Activated CD4-positive, alpha-beta T cell treated with anti-CD3 and anti-CD28 coated beads, Interleukin-10, Interleukin-2, amounts not matched to agents 100 ng/mL and 50 ng/mL, durations not matched to agents 16 hours and 8 hours (primary cell): ENCODE measurements at places on chromosomes 2 and 18.

- no peak for DNase-seq
Measured at GRCh38 chr18:13191779-13192178, 26.8 kb upstream of the LDLRAD4 start.

DNA sequence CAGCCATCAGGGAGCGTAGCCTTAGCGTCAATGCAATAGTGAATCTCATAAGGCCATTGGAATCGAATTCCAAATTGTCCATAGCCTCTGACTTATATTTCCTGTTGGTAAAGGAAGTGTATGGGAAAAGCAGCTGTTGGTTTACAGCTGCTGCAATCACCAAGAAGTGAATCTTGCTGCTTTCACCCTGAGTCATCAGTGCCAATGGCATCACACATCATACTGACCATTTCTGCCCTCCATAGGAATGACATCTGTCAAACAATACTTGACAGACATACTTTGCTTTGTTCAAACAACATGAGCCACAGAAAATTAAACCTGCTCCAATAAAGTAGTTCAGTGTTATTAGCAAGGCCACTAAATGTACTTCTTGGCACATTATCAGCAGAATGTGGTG is 111.2 kb upstream of the KLHL29 start:
- DNase-seq = no peak

GRCh38 chr2:30915486-30915885 is 108.2 kb upstream of the CAPN13 start:
- no peak for DNase-seq

DNA sequence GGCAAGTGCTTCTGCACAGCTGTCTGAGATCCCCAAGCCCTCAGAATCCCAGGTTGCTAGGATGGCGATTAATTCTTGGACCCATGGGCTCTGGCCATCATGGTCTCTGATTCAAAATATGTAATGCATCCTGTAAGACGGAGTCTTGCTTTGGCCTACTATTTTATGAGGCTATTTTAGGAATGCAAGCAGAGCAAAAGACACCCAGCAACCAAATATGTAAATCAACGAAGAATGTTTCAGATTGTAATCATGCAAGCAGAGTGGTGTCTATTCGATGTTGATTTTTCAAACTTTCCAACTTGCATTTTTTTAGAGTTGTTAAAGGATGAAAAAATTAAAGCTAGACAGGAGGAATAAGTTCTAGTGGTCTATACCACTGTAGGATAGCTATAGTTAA is 154.8 kb downstream of the COL6A3 start:
- no peak for DNase-seq

DNA sequence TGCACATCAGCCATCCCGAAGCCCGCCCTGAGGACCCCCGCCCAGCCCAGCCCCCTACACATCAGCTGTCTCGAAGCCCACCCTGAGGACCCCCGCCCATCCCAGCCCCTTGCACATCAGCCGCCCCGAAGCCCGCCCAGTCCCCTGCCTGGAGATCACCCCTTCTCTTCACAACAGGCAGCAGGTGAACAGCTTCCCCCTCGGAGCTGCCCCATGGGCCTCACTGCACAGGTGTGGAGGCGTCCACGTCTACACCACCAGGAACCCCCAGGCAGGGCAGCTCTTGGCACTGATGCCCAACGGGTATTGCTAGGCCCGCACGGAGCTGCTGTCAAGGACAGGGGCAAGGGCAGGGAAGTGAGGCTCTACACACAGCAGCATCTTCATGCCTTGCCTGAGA is 137.6 kb downstream of the HDAC4 start:
- no peak for DNase-seq

- DNase-seq = no peak
Measured at GRCh38 chr2:110124939-110125691, 9.5 kb upstream of the MALL start.

- DNase-seq = no peak
Measured at GRCh38 chr2:112087346-112088020, 32.4 kb downstream of the TMEM87B start.

GRCh38 chr2:68438455-68439303 is 28.4 kb downstream of the FBXO48 start:
- no peak for DNase-seq

DNA sequence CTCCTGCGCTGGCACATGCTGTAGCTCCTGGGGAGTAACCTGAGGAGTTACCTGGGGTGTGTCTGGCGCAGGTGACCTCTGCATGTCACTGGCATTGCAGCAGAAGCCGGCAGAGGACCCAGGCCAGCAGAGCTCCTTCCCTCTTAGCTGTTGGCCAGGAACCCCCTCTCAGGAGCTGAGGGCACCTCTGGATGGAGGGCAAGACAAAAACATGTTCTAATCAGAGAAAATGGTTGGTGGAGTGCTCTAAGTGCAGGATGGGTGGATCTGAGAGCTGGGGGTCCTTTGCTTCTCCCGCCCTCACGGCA is 44.9 kb upstream of the SNTG2 start:
- no peak for DNase-seq

- no peak for DNase-seq
Measured at GRCh38 chr18:44632469-44633145, 48.1 kb upstream of the SETBP1 start.

DNA sequence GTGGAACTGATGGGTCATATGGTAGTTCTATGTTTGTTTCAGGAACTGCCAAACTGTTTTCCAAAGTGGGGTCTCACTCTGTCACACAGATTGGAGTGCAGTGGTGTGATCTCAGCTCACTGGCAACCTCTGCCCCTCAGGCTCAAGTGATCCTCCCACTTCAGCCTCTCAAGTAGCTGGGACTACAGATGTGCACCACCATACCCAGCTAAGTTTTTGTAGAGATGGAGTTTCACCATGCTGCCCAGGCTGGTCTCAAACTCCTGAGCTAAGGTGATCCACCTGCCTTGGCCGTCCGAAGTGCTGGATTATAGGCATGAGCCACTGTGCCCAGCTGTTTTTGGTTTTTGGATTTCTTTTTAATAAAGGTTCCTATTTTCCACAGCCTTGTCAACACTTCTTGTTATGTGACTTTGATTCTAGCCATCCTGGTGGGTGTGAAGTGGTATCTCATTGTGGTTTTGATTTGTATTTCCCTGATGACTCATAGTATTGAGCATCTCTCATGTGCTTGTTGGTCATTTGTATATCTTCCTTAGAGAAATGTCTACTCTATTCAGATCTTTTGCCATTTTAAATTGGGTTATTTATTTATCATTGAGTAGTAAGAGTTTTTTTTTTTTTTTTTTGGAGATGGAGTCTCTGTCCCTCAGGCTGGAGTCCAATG is 22.8 kb downstream of the NPC1 start:
- DNase-seq = peak; percentile 53

GRCh38 chr18:77512152-77512551 is 262.5 kb downstream of the GALR1 start:
- DNase-seq = no peak

DNA sequence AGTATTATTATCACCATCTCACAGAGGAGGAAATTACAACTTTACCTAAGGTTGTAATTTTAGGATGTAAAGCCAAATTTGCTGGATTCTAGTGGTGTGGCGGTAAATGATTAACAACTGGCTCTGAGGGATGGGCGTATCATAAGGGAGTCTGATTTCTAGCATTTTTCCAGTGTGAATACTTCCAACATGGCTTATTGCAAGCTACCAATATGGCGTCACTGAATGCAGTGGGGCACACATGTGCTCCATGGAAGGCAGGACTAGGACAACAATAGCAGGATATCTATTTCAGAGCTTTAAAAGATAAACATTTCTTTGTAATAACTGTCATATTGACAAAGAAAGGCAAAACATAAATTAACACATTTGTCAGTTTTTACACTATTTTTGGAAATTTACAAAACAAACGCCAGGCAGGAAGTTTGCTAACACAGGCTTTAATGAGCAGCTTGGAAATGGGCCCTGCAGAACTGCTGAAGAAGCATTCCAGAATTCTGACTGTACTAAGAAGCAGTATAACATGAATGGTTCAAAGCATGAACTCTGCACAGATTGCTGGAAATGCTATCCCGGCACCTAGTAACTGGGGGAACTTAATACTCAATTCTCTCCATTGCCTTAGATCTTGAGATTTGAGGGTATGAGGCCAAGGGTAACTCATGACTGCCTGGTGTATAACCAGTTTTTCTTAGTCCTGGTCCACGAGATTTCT is 439.3 kb upstream of the MAP2 start:
- no peak for DNase-seq

DNA sequence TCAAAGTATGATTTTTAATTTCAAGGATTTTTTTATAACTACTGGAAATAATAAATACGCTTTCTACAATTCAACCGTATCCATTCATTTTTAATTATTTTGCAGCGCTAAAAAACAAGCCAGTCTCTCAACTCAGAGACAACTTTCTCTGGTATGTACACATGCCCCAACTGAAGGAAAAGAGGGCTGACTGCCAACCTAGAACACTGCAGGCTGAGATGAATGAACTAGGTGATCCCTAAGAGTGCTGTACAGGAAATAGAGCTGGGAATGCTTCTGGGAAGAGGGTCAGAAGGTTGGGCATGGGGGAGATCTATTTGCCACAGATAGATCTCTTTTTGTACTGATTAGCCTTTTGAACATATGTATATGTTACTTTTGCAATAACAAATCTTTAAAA is 460.1 kb downstream of the NR4A2 start:
- no peak for DNase-seq

GRCh38 chr2:85760371-85760770 is 6.6 kb downstream of the ATOH8 start:
- no peak for DNase-seq

GRCh38 chr2:226746196-226746800 is 53.3 kb downstream of the IRS1 start:
- DNase-seq = no peak

GRCh38 chr2:216711348-216711747 is 16.0 kb upstream of the IGFBP5 start:
- no peak for DNase-seq

- no peak for DNase-seq
Measured at GRCh38 chr2:8431446-8432125, 250.3 kb upstream of the ID2 start.

GRCh38 chr2:109089602-109090300 is 39.3 kb upstream of the SH3RF3 start:
- no peak for DNase-seq

- no peak for DNase-seq
Measured at GRCh38 chr2:240448387-240449274, 13.2 kb downstream of the GPC1 start.

- no peak for DNase-seq
Measured at GRCh38 chr2:151771599-151772358, 37.5 kb upstream of the NEB start.

- DNase-seq = no peak
Measured at GRCh38 chr2:96090196-96090926, 26.0 kb downstream of the ADRA2B start.

DNA sequence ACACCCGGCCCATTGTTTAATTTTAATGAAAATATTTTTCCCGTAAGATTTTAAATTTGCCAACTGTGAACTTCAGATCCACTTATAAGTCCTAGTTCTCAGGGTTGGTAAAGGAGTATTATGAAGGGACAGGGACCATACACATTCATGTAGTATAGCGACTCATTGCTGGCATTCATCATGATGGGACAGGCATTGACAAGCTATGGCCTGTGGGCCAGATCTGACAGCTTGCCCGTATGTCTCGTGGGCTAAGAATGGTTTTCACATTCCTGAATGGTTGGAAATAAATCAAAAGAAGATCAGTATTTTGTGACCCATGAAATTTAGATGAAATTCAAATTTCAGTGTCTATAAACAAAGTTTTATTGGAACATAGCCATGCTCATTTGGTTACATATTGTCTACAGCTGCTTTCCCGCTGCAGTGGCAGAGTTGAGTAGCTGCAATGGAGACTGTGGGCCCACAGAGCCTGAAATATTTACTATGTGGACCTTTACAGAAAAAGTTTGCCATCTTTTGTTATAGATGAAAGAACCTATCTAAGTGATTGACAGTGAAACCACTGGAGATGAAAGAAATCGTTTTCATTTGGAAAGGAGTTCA is 4.1 kb downstream of the RAPGEF4 start:
- DNase-seq = no peak

DNA sequence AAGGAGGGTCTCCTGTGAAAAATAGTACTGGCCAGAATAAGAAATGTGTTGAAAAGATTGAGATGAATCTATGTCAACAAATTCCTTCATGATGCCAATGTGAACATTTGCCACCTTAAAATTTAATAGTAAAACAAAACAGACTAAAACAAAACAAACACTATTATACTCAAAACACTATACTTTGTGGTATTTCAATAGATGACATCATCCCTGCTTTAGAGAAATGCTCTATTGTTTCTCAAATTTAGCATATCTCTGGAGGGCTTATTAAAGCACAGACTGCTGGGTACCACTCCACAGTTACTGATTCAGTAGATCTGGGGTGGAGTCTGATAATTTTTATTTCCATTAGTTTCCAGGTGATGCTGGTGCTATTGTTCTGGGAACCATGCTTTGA is 579.4 kb upstream of the FAM98A start:
- DNase-seq = no peak

DNA sequence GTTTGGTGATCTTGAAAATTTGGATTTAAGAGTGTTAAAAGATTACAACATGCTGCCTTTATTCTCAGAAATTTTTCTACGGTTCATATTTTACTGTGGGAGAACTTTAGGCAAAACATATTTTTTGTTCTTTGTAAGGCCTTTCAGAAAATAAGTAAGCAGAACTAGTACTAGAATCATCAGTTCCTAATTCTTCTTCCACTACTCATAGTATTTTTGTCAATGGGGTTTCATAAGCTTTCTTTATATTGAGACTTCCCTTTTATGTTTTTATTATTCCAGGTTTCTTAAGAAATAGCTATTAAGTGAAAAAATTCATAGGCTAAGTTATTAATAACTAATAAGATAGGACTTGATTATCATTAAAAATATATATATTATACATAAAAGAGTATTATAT is 12.4 kb downstream of the UGGT1 start:
- DNase-seq = no peak

DNA sequence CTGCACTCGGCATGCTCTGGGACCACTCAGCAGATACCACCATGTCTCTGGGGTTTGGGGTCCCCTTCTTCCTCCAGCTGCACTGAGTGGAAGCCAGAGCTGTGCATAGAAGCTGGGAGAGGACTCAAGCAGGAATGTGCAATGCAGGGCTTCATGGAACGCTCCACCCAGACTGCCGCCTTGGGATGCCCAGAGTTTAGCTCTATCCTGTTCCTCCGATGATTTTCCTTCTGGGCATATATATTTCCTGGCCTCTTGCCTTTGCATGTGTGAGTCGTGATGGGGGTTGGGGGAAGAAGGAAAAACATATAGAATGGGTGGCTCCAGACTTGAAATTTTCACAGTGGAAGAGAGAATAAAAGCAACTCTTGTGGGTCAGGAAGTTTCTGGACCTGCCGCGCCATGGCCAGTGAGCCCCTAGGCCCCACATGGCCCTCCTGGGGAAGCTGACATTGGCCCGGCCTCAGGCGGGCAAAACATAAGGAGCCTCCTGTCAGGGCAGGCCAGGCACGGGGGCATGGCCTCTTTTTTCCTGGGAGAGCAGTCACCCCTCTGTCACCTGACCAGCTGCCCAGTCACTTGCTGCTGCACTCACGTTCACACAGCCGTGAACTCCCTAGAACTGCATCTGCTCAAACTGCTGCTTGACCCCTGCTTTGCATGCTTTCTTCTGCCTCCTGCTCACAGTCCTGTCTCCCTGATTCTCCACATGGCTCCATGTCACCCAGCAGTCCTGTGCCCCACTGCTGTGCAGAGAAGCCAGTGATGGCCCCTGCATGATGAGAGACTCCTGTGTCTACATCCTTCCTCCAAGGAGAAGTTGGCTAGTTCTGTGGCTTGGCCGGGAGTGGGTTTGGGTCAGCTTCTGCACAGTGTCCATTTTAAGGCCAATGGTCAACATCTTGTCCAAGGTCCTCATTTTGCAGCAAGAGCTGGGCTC is 197.8 kb downstream of the CTIF start:
- no peak for DNase-seq
